Activated CD8-positive, alpha-beta memory T cell treated with anti-CD3 and anti-CD28 coated beads for 48 hours (primary cell): ENCODE measurements at places on chromosomes 1 and 21.

DNA sequence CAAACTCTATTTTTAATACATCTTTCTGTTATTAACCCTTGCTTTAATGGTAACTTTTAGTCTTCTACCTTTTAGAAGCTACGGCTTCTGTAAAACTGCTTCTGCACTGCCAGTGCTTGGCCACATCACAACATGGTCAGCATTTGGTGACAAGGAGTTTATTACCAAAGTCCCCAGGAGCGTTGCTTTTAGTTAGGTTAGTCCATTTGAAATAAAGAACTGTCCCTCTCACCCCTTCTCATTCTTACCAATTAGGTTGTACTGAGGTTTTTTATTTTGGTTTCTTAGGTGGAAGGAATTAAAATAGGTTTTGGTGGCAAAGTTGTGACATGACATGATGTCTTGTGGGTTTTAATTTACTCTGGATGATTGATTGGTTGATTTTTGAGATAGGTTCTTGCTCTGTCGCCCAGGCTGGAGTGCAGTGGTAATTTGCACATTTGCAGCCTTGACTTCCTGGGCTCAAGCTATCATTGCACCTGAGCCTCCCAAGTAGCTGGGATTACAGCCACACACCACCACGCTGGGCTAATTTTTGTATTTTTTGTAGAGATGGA is 39.2 kb downstream of the SPEN start:
- no peak for DNase-seq

GRCh38 chr1:96080925-96081324 is 640.7 kb upstream of the PTBP2 start:
- DNase-seq: no peak

GRCh38 chr1:226602186-226603021 is 53.8 kb downstream of the STUM start:
- no peak for DNase-seq

GRCh38 chr1:3103967-3104677 is 35.1 kb downstream of the PRDM16 start:
- DNase-seq: no peak

- no peak for DNase-seq
Observed at GRCh38 chr1:113784104-113784779, 25.0 kb upstream of the PHTF1 start.

DNA sequence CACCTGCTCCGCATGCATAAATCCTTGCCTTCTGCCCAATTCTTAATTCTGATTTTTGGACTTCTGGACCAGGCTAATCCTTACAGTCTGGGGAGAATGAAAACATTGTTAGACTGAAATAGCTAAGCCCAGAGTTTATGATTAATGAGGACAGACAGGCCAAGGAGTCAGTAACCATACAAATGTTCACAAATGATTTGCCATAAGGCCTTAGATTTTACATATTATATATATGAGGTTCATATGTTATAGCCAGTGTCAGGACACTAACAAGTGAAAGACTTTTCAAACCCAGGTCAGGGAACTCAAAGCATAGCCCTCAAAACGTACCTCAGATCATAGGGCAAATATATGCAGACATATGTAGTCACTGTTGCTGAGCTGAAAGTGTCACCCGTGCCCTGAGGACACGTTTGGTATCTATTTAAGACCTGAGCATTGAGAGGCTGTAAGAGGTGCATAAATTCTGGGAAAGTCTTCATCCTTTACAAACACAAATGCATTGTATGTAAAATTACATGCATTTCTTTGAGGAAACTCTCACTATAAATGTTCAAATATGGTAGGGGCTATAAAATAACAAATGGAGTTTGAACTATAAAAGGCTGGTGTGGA is 45.3 kb upstream of the FBXO28 start:
- no peak for DNase-seq

- DNase-seq: no peak
Observed at GRCh38 chr1:69700770-69701169, 133.0 kb downstream of the LRRC7 start.

DNA sequence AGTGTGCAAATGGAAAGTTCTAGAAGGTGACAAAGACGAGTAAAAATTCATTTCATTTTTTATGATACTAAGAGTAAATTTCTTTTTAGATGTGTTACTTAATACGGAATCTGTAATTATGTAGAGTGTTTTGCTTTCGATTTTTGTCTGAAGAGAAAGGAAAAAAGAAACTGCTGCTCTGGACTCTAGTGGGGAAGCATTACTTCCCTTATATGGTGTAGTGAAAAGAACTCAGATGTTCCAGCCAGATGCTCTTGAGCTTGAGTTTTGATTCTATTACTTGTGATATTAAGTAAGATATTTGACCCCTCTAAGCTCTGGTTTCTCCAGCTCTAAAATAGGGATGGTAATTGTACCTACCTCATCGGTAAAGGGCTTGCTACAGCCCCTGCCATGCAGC is 12.2 kb upstream of the GPR161 start:
- DNase-seq: no peak

DNA sequence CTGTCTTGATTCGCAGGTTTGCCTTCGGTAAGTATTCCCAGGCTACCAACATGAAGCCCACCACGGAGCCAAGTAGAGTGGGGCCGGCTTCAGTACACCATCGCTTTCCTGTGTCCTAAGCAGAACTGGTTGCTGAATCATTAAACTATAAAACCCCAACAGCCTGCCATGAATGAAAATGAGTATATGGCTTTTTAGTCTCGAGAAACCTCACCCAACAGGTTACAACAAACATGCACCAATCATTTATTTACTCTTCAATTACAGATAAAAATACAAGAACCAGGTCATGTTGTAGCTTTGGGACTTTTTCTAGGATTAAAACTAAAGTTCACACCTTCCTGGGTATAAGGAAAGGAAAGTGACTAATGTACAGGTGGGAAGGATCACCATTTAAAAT is 7.6 kb downstream of the TMPRSS2 start:
- no peak for DNase-seq

DNA sequence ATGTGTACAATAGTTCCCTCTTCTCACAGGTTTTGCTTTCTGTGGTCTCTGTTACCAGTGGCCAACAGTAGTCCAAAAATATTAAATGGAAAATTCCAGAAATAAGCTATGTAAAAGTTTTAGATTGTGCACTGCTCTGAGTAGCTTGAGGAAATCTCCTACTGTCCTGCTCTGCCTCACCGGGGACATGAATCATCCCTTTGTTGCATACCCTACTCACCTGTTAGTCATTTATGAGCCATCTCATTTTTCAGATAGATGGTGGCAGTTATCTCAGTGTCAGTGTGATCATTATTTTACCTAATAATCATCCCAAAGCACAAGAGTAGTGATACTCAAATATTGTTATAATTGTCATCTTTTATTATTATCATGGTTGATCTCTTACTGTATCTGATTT is 688.1 kb downstream of the PLA2G4A start:
- no peak for DNase-seq

GRCh38 chr1:239457491-239458143 is 71.2 kb downstream of the CHRM3 start:
- no peak for DNase-seq

DNA sequence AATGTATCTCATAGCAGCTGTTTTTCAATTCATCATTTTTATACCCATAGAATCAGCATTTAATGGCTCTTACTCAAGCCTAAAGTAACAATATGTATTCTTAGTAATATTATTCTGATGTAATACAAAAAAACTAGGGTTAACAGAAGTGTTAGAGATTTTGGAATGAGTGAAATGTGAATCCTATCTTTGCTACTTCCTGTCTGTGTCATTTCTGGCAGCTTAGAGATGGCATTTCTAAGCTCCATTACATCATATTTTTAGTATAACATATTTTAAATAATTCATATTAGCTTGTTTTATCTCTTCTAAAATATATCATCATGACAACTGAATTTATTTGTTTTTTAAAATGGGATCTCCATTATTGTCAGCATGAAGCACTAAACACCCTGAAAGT is 90.2 kb downstream of the LRRC7 start:
- DNase-seq: no peak

GRCh38 chr1:117059334-117059677 is 820 bp upstream of the TTF2 start:
- DNase-seq: peak; percentile 62

GRCh38 chr1:115461526-115461925 is 123.5 kb upstream of the NGF start:
- no peak for DNase-seq

- DNase-seq: no peak
Observed at GRCh38 chr21:42424914-42425541, 21.3 kb downstream of the UBASH3A start.

DNA sequence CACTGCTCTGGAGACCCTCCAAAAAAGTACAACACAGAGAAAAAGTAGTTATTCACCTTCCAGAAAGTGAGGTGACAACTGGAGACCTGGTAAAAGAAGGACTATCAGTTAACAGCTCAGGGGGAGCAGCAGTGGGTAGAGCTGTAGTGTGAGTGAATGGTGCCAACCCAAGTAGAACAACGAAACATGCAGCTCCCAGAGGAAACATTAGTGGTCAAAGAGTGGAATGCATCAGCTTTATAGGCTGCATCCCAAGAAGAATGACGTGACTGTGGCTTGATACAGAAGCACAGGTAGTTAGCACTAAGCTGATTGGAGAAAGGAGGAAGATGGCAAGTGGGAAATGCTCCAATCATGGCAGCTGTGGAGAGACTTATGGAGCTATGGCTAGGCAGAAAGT is 275.7 kb upstream of the CAMK1G start:
- DNase-seq: no peak

GRCh38 chr21:33455686-33456446 is 23.9 kb downstream of the TMEM50B start:
- no peak for DNase-seq

GRCh38 chr1:110463725-110464124 is 12.8 kb downstream of the PROK1 start:
- DNase-seq: no peak

DNA sequence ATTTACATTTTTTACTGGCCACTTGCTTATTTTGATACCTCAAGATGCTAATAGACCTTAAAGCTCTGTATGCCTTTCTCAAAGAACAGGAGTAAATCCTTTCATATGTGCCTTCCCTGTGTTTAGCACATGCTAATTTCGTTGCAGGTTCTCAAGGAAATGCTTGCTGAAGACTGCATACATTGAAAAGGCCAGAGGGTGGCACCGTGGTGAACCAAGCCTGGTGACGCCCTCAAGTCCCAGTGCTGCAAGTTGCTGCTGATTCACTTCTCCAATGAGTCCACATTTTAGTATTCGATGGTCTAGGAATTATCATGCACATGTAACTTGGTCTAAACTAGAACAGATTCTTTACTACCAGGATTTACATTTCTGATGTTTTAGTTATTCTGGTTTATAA is 94.1 kb downstream of the CLDN17 start:
- no peak for DNase-seq

DNA sequence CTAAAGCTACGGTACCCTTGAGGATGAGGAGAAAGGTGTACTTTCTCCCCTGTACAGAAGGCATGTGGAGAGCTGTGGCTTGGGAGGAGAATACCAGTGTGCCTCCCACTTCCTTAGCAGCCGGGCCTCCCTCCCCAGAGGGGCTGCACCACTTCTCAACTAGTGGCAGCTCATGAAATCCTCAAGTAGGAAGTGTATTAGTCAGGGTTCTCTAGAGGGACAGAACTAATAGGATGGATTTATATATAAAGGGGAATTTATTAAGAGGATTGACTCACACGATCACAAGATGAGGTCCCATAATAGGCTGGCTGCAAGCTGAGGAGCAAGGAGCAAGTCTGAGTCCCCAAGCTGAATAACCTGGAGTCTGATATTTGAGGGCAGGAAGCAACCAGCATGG is 53.1 kb upstream of the PPP2R5A start:
- no peak for DNase-seq

GRCh38 chr1:51957618-51958017 is 32.9 kb downstream of the RAB3B start:
- no peak for DNase-seq

- DNase-seq: no peak
Observed at GRCh38 chr1:14897547-14897946, 256.0 kb upstream of the TMEM51 start.

GRCh38 chr1:7656557-7657215 is 114.4 kb upstream of the VAMP3 start:
- no peak for DNase-seq

- DNase-seq: no peak
Observed at GRCh38 chr1:22763487-22764200, 53.0 kb downstream of the EPHB2 start.

- peak; percentile 44 for DNase-seq
Observed at GRCh38 chr1:34597877-34598514, 156.9 kb upstream of the GJB5 start.

DNA sequence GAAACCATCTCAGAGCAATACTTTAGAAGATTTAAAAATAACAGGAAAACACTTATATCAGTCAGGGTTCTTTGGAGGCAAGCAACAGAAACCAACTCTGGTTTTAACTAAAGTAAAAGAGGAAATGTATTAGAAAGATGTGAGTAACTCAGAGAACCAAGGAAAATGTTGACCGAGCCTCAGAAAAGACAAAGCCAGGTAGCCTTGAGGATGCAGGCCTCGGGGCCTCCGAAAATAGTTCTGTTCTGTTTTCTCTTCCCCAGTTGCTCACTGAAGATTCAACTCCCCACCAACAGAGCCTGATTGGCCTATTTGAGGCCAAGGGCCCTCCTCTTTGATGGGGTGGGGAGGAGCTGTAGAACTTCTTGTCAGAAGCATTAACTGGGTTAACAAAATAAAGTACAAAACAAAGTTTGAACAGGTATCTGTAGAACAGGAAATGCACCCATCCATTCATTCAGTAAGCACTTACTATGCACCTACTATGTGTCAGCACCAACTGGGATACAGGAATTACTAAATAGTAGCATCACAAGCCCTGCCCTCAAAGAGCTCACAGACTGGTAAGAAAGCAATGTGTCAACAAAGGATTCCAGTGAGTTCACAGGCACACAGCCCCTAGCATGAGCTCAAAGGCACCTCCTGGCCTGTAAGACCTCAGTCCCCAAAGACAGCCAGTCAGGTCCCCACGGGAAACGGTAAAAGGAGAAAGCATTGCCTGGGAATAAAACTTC is 12.6 kb downstream of the SLAMF8 start:
- no peak for DNase-seq

DNA sequence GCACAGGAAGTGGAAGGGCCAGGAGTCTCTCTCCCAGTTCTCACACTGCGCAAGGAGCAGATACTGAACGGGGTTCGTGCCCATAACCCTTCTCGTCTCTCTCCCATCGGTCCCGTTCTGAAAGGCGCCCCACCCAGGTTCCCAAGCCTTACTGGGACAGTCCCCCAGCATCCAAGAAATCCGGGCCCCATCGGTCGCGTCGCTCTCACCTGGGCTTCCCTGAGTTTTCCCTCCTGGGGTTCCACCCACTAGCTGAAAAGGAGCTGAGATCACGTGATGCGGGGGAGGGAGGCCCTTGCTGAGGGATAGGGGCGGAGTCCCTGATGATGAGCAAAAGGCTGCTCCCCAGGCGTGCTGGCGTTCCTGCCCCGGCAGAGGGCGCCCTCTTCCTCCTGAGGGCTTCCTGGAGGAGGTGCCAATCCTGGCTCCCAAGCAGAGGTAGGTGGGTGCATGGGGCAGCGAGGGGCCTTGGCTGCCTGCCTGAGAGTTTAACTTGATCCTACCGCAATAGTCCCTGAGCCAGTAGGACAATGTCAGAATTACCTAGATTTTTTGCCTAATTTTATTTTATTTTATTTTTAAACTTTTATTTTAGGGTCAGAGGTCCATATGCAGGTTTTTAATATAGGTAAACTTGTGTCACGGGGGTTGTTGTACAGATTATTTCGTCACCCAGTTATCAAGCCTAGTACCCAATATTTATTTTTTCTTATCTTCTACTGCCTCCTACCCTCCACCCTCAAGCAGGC is at the start of gene SPOCD1:
TSS of gene SPOCD1 (minus strand) at position 271 of the 749 bp plus-strand sequence. CDS start 689 bp downstream, outside the sequence.
- DNase-seq: peak; percentile 83
